Stimulated activated CD4-positive, alpha-beta T cell treated with anti-CD3 and anti-CD28 coated beads, TNF-alpha, amount 100 ng/mL, for 24 hours (primary cell): ENCODE measurements at places on chromosomes 6 and 20.

DNA sequence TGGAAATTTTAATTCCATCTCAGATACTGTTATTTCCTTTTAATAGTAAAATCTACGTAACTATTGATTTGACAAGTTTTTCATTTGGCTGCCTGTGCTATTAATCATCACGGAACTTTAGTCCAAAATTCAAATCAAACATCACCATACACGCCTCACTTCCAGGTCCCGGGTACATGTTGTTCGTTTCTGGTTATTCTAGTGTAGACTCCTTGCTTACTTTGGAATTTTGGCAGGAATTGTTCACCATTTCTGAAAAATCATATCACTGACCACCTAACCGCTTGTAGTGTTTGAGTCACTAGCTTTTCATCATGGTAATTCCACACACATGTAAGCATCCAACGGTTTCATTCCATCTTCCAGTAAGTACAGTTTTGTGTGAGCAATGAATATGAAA is 98.0 kb upstream of the NHSL1 start:
- DNase-seq = no peak

- no peak for DNase-seq
These were observed 31.7 kb upstream of the UBR2 start for GRCh38 chr6:42532038-42532669.

DNA sequence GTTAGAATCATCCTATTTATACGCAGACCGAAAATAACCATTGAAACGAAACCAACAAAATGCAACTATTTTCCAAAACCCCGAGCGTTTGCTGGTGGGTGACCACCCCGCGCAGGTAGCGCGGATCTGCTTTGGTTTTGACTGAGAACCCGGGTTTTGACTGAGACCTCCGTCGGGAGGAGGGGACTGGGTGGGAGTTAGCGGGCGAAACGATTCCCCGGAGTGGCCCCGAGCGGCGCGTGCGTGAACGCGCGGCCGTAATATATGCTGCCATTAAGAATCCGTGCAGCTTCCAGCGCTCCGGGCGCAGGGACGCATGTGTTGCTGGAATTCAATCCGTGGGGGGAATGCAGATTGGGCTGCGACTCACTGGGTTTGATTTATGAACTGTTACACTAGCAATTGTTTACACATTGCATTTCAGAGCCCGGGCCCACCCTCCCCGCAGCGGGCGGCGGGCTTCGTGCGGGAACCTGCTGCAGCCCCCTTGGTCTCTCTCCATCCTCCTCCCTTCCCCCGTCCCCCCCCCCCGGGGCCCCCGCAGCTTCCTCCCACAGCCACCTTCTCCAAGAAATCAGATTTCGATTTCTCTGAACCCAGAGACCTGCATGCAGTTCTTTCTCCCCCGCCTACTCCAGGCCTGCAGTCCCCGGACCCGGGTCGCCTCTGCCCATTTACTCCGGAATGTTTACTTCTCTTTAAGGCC is 9.9 kb downstream of the NRN1 start:
- DNase-seq = no peak

DNA sequence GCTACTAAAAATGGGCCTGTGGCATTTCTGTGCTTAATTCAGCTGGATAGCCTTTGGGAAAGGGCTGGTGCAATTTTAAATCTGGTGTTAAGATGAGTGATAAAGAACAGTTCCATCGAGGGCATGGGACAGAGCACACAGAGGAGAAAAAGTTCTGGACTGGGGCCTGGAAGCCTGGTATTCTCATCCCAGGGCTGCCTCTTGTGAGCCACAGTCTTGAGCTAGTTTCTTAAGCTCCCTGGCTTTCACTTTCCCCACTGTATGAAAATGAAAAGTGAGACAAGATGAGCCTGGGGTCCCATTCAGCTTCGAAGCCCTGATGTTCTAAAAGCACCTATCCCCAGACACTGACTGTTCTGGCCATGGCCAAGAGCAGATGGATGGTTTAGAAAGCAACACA is 14.3 kb upstream of the LAMA4 start:
- no peak for DNase-seq

- DNase-seq = no peak
These were observed 35.1 kb downstream of the RGS17 start for GRCh38 chr6:153096031-153096430.
